Effector memory CD8-positive, alpha-beta T cell (primary cell): ENCODE measurements at places on chromosomes 12 and 14.

GRCh38 chr14:94077111-94077821 is 3.7 kb downstream of the DDX24 start:
- DNase-seq, result no peak

- no peak for DNase-seq
These were observed 21.2 kb upstream of the FOXJ2 start for GRCh38 chr12:8011331-8011730.

GRCh38 chr12:55068416-55069010 is 48.7 kb downstream of the NEUROD4 start:
- peak; percentile 6 for DNase-seq

- DNase-seq, result no peak
These were observed 54.6 kb downstream of the NUAK1 start for GRCh38 chr12:106084014-106084671.

DNA sequence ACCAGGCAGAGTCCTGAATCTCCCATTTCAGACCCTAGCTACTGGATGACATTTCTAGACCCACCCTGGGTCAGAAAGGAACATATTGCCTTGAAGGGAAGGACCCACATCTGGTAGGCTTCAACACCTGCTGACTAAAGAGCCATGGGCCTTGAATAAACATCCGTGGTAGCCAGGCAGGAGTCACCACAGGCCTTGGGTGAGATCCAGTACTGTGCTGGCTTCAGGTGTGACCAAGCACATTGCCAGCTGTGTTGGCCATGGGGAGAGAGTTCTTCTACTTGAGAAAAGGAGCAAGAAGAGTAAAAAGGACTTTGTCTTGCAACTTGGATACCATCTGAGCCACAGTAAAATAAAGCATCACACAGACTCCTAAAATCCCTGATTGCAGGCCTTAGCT is 332.6 kb downstream of the SLC16A7 start:
- DNase-seq, result no peak
